ENCODE measurements at places on chromosomes 1 and 21.

- no peak for DNase-seq
- no peaks in the 10 kb centered on the region for H3K4me1 ChIP-seq
- H3K27me3 ChIP-seq = peaks cover 10% of the 10 kb centered on the region
- no peaks in the 10 kb centered on the region for H3K36me3 ChIP-seq
- H3K27ac ChIP-seq = no peak overlapping the region
- no peak overlapping the region for H3K4me3 ChIP-seq
Measured at GRCh38 chr1:186165303-186165702, 209.8 kb downstream of the TPR start.

DNA sequence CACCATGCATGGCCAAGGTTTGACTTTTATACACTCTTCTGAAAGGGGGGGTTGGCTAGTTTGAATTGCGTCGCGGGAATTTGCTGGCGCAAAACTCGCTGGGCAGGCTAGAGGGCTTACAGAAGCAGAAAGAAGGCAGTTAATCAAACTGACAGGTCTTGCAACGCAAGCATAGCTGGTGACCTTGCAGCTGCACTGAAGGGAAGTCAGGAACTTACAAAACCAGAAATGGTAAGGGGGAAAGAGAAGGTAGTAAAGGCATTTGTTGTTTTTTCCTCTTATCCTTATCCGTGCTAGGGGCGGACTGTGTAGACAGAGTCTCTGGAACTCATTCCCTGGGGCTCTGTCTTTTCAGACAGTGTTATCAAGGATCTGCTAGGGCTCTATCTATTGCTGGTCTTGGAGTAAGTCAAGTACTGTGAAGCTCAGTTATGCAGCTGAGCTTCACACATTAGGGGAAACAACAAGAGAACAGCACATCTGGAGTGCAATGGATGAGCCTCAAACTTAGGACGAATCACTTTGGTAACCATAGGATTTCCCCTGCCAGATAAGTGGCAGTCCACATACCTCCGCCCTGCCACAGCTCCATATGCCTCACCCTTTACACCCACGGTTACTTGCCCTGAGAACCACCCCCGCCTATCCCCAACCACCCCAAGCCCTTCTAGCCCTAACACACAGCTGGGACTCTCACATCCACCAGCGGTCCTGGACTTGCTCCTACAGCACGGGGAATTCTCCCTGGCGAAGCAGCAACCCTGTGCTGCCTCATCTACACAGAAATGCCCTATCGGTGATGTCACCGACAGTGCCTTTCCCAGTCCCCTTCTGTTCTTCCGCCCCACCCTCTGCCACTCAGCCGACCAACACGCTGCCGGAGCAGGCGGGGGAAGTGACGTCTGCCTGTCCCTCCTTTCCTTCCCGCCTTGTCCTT is 251.4 kb downstream of the FAM72C start:
- peaks cover 31% of the 10 kb centered on the region for H3K27me3 ChIP-seq
- peak overlapping the region; percentile 80 for H3K27ac ChIP-seq
- no peak overlapping the region for H3K4me3 ChIP-seq
- no peak for DNase-seq

DNA sequence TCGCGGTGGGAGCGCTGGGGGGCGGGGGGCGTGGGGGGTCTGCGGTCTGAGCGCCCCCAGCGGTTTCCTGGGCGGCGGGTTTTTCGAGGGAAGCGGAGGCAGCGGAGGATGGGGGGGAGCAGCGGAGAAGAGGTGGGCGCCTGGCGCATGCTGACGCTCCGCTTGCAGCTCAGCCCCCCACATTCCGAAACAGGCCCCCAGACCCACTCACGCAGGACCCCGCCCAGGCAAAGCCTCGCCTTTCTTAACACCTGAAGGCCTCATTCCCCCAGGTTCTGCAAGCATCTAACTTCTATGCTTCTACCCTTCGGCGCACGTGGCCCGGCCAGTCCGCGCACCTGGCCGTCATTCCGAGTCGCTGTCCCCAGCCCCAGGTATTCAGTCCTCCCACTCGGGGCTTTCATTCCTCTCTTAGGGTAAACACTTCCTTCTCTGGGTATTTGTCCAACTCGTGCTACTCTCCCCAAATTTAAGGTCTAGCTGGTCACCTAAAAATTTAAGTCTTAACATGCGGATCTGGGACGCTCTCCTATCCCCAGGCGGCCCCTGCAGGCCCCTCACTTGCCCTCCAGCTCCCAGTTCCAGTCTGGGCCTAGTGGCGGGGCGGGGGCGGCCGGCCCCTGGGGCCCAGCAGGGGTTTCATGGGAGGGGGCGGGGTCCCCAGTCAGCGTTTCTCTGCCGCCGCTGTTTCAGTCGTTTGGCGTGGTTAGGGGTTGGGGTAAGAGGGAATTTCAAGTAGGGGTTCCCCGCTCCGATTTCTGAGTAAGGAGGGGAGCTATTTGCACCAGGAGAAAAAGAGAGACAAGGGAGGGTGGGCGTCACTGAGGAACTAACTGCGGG is 2.8 kb upstream of the ZBTB7B start:
- DNase-seq = peak; percentile 75
- no peaks in the 10 kb centered on the region for H3K27me3 ChIP-seq
- peak overlapping the region; percentile 94 for H3K27ac ChIP-seq
- peak overlapping the region; percentile 97 for H3K4me3 ChIP-seq
- peaks cover 31% of the 10 kb centered on the region for H3K4me1 ChIP-seq

- no peak for DNase-seq
- H3K4me1 ChIP-seq = peaks cover 31% of the 10 kb centered on the region
- no peak overlapping the region for H3K4me3 ChIP-seq
- H3K27ac ChIP-seq = no peak overlapping the region
- no peaks in the 10 kb centered on the region for H3K27me3 ChIP-seq
Measured at GRCh38 chr1:1128454-1129139, 12.7 kb upstream of the C1orf159 start.

DNA sequence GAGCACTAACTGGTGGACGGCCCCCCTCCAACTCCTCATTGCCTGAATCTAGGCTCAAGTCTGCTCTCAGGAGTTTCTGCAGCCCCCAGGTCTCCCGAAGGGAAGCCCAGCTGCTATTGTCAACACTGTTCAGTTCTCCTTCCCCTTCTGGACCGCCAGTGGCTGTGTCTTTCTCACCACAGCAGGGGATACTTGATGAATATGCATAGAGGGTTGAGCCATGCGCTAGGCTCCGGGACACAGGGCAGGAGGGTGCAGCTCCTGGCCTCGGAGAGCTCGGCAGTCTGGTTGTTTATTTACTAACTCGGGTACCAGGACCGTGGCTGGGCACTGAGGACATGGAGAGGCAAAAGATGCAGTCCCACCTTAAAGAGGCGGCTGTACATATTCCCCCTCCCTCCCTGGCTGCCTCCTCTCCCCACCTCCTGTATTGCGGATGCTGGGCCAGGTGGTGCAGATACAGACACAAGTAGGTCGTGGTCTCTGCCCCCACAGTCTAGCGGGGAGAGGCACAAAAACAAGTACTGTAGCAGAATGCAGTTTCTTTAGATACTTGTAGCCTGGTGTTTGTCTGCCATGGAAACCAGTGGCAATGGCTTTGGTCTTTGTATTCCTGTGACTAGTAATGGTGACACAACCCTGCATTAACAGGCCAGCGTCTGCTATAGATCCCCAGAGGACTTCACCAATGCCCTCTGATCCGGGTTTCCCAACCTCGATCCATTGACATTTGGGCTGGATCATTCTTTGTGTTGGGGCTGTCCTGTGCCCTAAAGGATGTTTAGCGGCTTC is 26.2 kb downstream of the ARHGEF10L start:
- no peak overlapping the region for H3K27ac ChIP-seq
- DNase-seq = no peak
- H3K36me3 ChIP-seq = no peaks in the 10 kb centered on the region
- no peak overlapping the region for H3K4me3 ChIP-seq
- H3K27me3 ChIP-seq = peaks cover 15% of the 10 kb centered on the region

GRCh38 chr1:193260056-193260745 is 73.8 kb upstream of the B3GALT2 start:
- no peak overlapping the region for H3K27ac ChIP-seq
- no peak for DNase-seq
- H3K4me1 ChIP-seq = peaks cover 5% of the 10 kb centered on the region
- peaks cover 24% of the 10 kb centered on the region for H3K36me3 ChIP-seq

- peaks cover 68% of the 10 kb centered on the region for H3K36me3 ChIP-seq
- no peaks in the 10 kb centered on the region for H3K27me3 ChIP-seq
- peaks cover 39% of the 10 kb centered on the region for H3K4me1 ChIP-seq
- H3K27ac ChIP-seq = peak overlapping the region; percentile 73
Measured at GRCh38 chr1:1219341-1219740, 5.4 kb upstream of the TNFRSF4 start.

DNA sequence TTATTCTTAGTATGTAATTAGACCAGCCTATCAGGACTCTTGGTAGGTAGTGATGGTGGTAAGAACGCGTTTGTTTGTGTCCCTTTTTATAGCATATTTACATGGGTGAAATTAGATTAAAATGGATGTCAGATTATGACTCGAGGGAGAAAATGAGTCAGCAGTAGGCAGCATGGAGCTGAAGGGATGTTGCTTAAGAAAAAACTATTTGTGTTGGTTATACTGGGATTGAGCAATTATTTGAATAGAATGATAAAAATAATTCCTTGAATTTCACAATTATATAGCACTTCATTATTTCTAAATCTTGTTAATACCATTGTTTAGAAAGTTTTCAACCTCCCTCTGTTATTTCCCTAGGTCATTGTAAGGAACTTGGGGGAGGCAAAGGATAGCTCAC is 348.8 kb downstream of the RYR2 start:
- H3K27ac ChIP-seq = no peak overlapping the region
- H3K36me3 ChIP-seq = no peaks in the 10 kb centered on the region
- no peaks in the 10 kb centered on the region for H3K4me1 ChIP-seq
- no peak for DNase-seq
- no peaks in the 10 kb centered on the region for H3K27me3 ChIP-seq
- H3K4me3 ChIP-seq = no peak overlapping the region

DNA sequence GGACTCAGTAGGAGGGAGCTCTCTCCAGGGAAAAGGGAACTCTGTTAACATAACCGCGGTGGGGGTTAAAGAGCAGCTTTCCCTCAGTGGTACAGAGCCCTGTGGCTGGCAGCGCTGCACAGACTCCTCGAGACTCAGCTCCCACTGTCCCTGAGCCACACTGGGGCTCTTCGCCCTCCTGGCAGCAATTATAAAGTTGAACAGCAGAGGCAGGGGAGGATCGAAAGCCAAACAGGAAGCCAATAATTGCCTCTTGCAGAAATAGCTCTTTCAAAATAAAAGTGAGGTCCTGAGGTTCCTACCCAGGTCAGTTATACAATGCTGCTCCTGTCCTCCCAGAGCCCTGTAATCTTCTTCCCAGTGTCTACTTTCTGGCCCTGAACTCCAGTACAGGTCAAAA is 77.0 kb downstream of the FAM78B start:
- no peak for DNase-seq
- no peak overlapping the region for H3K27ac ChIP-seq
- no peak overlapping the region for H3K4me3 ChIP-seq
- no peaks in the 10 kb centered on the region for H3K36me3 ChIP-seq
- H3K4me1 ChIP-seq = no peaks in the 10 kb centered on the region
- peaks cover under 1% of the 10 kb centered on the region for H3K27me3 ChIP-seq

GRCh38 chr21:43362915-43363314 is 64.0 kb downstream of the SIK1 start:
- H3K4me3 ChIP-seq = peak overlapping the region; percentile 75
- peak; percentile 26 for DNase-seq
- H3K27ac ChIP-seq = peak overlapping the region; percentile 94
- H3K27me3 ChIP-seq = no peaks in the 10 kb centered on the region
- H3K4me1 ChIP-seq = peaks cover 34% of the 10 kb centered on the region

DNA sequence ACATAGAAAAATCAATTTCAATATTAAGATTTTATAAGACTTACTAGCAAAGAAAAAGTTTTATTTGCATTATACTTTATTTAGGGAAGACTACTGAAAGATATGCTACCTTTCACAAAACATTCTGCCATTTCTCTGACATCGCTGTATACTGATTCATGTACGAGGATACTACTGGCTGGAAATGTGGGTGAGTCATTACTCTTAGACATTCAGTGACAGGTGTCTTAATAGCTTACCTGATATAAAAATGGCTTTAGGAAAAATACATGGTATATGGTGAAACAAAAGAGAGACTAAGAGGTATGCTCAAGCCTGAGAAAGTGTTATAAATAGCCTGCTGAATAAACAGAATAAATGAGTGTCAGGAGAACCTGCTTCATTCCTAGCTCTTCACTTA is 73.0 kb upstream of the EXO1 start:
- DNase-seq = no peak
- no peaks in the 10 kb centered on the region for H3K36me3 ChIP-seq
- H3K27ac ChIP-seq = no peak overlapping the region
- H3K4me1 ChIP-seq = peaks cover 8% of the 10 kb centered on the region

All from stimulated activated naive B cell treated with anti-CD40 and anti-IgM and Interleukin-4, amounts not matched to agents 10 μg/mL and 1 μg/mL and 100 μg/mL, for 72 hours (primary cell).